Left lung (tissue), 14 donors: ENCODE measurements at places on chromosomes 2 and 18. TPM values are rescaled to one million over a fixed set of nuclear protein-coding genes. Genes with fewer than 3 reads are reported as not detected.

Gene OTOS
- polyA plus RNA-seq, result not detected

DNA sequence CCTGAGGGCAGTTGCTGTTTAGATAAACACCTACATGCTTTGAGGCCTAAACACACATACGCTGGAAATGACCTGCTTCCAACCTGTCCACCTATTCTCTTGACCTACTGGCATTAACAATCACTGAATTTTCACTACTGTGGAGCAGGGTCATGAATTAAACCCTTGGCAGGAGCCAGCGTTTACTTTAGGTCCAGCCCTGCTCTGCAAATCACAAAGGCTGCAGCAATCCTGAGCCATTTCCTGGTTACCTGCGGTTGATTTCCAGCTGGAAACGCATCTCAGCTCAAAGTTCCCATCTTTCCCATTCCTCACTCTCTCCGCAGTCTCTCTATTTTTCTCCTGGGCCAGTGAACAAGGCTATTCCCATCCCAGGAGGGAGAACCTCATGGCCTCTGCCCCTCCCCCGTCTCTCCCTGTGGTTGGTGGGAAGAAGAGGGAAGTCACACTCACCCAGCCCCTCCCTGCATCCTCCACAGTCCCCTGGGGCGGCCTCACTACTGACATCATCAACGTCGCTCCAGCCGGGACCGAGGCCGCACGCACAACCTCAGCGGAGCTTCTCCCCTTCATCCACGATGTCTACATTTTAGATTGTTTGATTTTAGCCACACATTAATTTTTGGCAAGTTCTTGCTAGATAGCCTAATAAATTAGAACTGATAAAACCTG, 84.5 kb upstream of the SNTG2 start:
- DNase-seq, result no peak

Gene SLC30A3
- 0.48 TPM for polyA plus RNA-seq

Gene CHCHD5
- polyA plus RNA-seq, result 23.9 TPM

DNA sequence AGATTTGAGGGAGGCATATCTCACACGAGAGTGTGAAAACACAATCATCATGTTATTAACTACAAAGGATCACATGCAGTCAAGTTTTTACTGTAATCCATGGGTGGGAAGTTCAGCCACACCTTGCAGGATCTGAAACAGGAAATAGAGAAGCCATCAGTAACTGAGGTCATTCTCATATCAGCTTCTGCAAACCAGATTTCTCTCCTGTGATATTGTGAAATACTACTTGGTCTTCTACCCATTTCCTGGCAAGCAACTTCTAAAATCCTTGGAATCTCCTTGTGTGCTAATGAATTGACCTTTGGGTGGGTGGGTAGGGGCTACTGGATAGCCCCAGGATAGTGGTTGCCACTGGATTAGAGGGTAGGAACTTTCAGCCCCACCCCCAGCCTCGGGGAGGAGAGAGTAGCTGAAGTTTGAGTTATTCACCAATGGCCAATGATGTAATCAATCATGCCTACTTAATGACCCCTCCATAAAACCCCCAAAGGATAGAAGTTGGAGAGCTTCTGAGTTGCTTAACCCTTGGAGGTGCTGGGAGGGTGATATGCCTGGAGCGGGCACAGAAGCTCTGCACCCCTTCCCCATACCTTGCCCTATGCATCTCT, 25.6 kb upstream of the TGIF1 start:
- no peak for DNase-seq

Gene PRKAG3
- not detected for polyA plus RNA-seq

- no peak for DNase-seq
These were observed 3.6 kb upstream of the G6PC2 start for GRCh38 chr2:168897449-168897848.

GRCh38 chr2:13779996-13780395, 852.5 kb upstream of the LRATD1 start:
- DNase-seq, result no peak

- DNase-seq, result no peak
These were observed 6.6 kb downstream of the HTRA2 start for GRCh38 chr2:74536166-74536950.

- no peak for DNase-seq
These were observed 27.2 kb upstream of the LANCL1 start for GRCh38 chr2:210503725-210504191.
